Amniotic stem cell (primary cell): ENCODE measurements at places on chromosomes 13 and 19.

DNA sequence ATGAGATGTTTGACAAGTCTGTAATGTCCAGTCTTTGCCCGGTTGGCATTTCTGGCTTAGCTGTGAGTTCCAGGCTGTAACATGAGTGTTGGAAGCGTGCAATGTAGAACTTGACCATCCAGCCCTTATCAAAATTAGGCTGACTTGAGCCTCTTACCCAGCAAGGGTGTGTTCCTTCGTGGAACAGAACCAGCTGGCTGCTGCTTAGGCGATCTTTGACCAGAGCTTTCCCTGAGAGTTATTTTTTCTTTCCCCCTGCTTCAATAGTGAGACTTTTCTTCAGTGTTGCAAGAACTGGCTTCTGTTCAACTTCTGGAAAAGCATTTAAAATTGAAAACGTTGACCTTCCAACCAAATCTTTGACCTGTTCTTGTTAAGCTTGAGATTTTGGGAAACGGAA lies 6.5 kb downstream of the TNFSF13B start:
- DNase-seq, result no peak

DNA sequence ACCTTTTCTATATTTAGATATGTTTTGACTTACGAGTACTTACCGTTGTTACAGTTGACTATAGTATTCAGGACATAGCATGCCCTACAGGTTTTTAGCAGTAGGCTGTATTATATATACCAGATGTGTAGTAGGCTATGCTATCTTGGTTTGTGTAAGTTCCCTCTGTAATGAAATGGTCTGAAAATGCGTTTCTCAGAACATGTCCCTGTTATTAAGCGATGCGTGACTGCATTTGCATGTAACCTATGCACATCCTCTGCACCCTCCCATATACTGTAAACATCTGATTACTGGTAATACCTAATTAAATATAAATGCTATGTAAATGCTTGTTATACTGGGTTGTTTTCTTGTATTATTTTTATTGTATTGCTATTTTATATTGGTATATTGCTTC lies 6.6 kb downstream of the ZNF766 start:
- DNase-seq, result no peak

DNA sequence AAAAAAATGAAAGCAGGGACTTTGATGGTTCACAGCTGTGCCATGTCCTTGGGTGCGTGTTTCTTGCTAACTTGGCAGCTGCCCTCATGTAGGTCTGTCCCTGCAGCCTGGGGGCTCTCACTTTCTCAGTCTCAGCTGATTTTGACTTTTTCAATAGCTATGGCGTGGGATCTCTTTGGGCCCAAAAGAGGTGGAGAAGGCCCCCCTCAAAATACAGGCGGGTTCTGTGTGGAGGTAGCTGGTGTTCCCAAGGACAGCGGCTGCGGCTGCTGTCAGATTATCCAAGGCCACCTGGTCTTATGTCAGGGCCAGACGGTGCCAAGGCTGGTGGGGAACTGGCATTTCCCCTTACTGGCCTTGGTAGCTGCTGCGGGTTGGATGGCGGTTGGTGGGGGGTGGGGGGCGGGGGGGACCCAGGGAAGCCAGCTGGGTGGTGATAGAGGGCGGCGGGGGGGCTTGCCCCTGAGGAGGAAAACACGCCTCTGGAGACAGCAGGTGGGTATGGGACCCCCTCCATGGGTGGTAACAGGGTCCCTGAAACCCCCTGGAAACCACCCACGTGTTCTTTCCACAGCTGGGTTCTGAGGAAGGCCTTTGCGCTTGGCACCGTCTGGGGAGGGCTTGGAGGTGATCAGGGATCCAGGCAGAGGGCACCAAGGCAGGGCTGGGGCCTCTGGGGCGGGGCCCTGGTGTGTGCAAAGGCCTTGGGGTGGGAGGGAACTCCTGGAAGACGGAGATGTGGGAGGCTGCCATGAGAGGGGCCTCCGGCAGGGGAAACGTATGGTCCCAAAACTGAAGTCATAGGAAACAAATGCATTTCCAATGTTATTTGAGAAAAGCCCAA lies 4.1 kb downstream of the TIMM13 start:
- no peak for DNase-seq

GRCh38 chr13:34738254-34738992 lies 203.6 kb upstream of the NBEA start:
- DNase-seq, result no peak

- DNase-seq, result no peak
Measured at GRCh38 chr19:23318143-23318542, 67.9 kb upstream of the ZNF724 start.

- DNase-seq, result no peak
Measured at GRCh38 chr13:21395953-21396352, 63.1 kb downstream of the ZDHHC20 start.

DNA sequence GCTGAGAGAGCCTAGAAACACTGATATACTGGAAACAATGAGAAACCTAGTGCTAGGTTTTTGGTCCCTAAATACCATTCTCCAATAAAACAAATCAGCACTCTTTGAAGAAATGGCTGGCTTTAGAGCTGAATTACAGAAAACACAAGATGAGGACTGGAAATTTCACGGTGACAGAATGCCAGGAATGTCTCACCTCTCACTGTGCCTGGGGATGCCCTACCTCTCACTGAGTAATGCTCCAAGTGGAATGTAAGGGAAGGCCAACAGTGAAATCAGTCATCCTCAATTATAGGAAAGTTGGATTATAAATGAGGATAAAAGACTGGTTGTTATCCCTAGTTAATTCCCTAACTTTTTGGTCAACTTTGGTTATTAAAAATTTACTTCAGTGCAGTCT lies 259.0 kb downstream of the NALCN start:
- no peak for DNase-seq

GRCh38 chr19:17860331-17860992 lies 752 bp downstream of the RPL18A start:
- DNase-seq, result no peak

DNA sequence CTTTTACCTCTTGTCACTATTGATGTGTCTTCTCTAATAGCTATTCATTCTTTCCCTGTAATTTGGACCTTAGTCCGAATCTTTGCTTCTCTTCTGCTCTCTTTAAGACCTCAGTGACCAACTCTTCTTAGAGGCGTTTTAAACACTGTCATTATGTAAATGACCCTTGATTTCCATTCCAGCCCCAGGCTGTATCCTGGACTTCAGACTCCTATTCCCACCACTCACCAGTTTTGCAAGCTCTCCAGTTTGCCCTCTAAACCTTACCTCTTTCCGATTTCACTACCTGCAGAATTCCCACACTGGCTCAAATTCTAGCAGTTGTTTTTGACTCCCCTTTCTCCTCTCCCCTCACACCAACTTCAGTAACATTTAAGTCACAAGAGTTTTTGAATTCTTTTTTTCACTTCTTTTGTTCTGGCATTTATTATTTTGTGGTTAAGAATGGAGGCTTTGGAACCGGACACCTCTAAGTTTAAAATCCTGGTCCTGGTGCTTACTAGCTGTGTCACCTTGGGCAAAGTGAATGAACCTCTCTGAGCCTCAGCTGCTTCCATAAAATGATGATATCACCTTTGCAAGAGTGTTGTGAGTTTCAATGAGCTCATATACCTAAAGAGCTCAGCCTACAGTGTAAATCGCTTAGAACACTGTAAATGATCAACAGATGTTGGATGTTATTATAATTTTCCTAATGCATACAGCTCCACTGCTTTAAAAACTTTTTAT lies 13.6 kb upstream of the HMGB1 start:
- no peak for DNase-seq

DNA sequence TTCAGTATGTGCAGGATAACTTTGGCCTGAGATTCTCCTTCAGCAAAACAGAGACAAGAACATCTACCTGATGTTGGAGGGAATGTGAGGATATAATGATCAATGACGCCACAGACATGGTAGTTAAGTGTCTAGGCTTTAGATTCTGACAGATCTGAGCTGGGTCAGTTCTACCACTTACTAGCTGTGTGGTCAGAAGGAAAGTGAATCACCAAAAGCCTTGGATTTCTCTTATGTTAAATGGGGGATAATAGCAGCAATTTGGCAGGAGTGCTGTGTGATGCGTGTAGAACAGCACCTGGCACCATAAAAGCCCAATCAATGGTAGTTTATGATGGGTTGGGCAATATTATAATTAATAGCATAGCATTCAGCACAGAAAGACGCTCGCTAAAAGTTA lies 41.7 kb downstream of the RXFP2 start:
- no peak for DNase-seq

DNA sequence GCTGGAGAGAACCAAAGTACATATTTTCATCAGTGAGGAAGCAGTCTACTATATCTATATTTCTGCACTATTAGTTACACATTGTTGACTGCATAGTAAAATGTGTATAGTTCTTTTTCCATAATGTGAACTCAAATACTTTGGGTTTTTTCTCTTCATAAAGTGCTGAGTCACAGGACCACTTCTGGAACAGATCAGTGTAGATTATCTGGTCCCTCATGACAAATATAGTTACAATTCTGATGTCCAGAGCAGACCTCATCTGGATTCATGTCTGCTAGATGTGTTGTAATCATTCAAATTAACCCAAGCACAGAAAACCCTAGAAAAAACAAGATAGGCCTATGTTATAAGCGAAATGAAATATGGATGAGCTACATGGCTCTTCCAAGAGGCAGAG lies 171.4 kb downstream of the SUCLA2 start:
- no peak for DNase-seq

DNA sequence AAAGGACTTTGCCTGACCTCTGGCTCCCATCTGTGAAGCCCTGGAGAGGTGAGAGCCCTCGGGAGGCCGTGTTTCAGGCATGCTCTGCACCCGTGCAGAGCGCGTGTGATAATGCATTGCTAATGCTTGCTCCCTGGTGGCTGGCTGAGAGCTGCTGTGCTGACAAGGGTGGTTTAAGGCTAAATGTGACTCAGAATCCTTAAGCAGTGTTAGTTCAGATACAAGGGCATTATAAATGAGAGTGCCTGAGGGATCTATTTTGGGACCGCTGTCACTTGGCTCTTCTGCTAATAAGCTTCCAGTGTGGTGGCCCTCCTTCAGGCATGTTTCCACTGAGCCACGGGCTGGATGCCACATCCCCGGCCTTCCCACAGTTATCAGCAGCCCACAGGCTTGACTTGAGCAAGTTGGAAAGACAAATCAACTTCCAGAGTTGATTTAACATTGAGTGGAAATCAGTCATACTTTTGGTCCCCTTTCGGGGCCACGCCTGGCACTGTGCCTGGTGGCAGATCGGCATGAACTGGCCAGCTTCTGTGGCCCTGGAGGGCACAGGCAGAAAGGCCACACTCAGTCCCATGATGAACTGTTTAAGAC lies 17.0 kb downstream of the ALOX5AP start:
- DNase-seq, result no peak

- DNase-seq, result no peak
Measured at GRCh38 chr19:12055784-12056183, 3.0 kb upstream of the ZNF878 start.

GRCh38 chr13:110293037-110293436 lies 13.9 kb downstream of the COL4A1 start:
- no peak for DNase-seq

GRCh38 chr13:42048684-42049453 lies 421 bp downstream of the DGKH start:
- DNase-seq, result peak; percentile 40
